ENCODE measurements at places on chromosomes 13 and 19.

- DNase-seq, result peak; percentile 48
Observed at GRCh38 chr13:44470638-44471562, 97.3 kb downstream of the SERP2 start.

DNA sequence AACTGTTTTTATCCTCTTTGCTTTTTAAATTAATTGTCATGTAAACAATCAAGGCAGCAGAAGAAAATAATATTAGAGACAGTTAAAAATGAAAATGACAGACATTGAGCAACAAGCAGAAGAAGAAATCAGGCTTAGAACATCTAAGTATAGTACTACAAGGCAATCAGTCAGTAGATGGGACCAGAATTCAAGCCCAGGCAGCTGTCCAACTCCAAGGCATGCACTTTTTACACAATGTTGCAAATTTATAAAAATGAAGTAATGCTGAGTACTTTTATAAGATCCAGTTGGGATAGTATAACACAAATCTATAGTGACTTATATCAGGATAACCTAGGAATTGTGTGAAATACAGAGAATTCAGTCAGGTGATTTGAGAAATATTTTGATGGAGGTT lies 2815.8 kb downstream of the PCDH9 start:
- no peak for DNase-seq

DNA sequence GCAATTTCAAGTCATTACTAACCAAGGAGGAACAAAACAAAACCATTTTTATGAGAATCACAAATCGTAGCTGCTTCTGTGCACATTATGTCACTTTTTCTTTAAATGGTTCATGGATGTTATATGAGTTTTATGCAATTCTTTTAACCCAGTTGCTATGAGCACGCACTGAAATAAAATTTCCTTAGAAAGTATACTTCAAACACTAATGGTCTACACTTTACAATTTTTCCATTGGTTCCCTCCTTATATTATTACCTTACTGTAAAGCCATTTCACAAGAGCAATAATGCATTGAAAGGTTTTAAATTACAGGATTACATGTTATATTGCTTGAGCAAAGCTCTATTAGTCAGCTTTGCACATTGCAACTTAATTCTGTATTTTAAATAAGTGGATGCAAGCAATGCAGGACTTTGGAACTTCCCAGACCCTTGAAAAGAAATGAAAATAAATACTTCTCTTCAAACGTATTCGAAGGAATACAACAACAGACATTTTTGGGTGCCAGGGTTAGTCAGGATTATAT lies 318.7 kb downstream of the PCDH9 start:
- DNase-seq, result no peak

DNA sequence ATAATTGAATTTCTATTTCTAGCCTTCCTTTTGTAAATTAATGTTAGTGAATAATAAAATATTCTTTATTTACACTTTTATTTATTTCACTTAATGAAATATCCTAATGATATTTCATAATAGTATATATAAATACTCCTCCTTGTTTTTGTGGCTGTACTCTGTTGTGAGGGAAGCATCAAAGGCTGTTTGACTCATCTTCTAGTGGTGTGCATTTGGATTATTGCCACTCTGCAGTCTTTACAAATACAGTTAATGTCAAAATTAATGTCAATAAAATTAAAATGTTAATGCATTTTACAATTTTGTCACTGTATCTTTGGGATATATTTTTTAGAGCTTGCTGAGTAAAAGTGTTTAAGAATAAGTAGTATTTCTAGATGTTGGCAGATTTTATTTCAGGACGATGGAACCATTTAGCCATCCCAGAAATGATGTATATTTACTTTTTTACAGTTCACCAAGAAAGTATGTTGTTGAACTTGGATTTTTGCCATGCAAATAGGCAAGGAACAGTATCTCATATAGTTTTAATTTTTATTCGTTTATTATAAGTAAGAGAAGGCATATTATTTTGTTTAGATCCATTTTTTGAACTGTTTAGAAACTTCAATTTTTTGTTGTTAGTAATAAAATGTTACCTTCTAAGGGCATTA lies 281.2 kb upstream of the SLITRK6 start:
- DNase-seq, result no peak

- peak; percentile 52 for DNase-seq
Observed at GRCh38 chr19:49879243-49879963, 1.9 kb downstream of the TBC1D17 start.

- DNase-seq, result no peak
Observed at GRCh38 chr19:16017138-16017490, 59.2 kb upstream of the TPM4 start.

DNA sequence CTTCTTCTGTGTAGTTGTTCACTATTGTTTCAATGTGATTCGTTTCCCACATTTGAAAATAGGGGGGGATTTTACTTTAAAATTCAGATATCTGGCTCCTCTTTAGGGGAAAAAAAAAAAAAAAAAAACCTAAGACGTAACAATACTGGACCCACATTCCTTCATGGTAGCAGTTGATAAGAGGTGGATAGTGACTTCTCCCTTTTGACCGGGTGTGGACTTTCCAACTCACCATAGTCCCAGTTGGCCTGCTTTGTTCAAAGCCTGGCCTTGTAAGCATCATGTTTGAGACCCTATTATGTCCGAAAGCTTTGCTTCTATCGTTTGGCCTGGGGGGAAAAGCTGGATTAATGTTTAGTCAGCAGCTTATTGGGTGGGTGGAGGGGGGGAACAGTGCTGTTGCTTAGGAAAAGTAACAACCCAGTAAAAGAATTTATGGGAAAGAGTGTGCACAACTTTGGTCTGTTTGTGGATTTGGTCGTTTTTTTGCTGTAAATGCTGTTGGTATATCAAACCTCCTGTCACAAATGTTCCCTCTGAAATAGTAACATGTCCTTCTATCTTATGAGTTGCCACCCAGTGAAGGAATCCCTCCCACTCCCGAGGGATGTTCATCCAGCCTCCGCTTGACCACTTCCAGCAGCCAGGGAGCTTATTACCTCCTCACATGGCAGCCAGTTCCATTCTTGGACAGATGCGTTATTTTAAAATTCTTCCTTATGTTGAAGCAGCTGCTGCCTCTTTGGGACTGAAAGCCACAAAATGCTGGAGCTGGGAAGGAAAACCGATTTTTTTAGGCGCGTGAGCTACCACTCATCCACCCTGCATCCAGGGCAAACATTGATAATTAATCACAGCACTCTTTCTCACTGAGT lies 10.4 kb downstream of the SAMD4B start:
- DNase-seq, result no peak

GRCh38 chr13:109384491-109385241 lies 401.7 kb downstream of the IRS2 start:
- peak; percentile 22 for DNase-seq

DNA sequence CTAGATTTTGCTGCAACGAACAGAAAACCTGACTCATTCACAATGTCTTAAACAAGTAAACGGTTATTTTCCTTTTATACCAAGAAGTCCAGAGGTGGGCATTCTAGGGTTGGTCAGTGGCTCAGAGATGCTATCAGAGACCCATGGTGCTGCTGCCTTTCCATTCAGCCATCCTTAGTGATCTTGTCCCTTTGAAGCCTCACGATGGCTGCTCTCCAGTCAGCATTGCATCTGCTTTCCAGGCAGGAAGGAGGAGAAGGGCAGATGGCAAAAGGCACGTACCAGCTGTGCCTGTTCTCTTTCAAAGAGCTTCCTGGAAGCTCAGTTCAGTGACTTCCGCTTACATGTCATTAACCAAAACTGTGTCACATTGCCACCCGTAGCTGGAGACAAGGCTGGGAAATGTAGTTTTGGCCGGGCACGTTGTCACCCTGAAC lies 30.1 kb downstream of the WDFY2 start:
- DNase-seq, result no peak

DNA sequence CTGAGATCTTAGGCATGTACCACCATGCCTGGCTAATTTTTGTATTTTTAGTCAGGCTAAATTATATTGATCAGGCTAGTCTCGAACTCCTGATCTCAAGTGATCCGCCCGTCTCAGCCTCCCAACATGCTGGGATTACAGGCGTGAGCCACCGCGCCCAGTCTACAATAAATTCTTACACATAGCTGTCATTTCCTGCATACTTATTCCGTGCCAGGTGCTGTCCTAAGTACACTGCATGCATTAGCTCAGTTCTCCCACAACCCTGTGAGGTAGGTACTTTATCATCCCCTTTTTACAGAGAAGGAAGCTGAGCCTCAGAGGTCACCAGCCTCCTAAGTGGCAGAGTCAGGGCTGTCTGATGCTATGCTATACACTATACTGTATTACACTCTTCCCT lies 7.2 kb upstream of the RHPN2 start:
- DNase-seq, result no peak

- no peak for DNase-seq
Observed at GRCh38 chr13:39960191-39960590, 304.7 kb downstream of the COG6 start.

GRCh38 chr19:52941941-52942385 lies 18.7 kb upstream of the ZNF888 start:
- peak; percentile 61 for DNase-seq

DNA sequence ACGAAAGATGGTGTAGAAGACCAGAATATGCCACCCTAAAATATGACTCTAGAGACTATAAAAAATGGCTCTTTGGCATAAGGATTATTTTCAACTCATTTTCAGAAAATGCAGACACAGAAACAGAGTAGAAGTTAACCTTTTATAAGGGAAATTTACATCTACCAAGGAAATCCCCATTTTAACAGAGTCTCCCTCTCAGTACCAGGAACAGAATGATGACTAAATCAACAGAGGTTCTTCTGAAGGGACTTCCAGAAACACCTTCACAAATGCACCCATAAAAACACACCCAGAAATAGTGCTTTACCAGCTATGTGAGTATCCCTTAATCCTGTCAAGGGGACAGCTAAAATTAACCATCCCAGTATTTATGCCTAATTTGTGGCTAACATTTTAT lies 29.1 kb downstream of the PLPP2 start:
- DNase-seq, result no peak

DNA sequence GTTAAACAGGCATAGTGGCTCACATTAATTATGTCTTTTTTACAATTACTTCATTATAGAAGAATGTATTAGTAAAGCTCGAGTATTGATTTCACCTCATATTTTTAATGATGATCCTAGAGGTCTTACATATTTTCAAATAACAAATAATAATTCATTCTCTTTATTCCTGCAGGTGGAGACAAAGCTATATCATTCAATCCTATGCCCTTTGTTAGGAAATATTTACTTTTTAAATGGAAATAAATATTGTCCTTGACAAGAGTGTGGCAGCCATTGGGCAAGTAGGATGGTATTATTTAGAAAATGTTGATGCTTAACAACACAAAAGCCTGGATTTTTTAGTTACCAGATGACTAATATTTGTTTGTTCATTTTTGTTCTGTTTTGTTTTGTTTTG lies 127.6 kb downstream of the COG6 start:
- no peak for DNase-seq

DNA sequence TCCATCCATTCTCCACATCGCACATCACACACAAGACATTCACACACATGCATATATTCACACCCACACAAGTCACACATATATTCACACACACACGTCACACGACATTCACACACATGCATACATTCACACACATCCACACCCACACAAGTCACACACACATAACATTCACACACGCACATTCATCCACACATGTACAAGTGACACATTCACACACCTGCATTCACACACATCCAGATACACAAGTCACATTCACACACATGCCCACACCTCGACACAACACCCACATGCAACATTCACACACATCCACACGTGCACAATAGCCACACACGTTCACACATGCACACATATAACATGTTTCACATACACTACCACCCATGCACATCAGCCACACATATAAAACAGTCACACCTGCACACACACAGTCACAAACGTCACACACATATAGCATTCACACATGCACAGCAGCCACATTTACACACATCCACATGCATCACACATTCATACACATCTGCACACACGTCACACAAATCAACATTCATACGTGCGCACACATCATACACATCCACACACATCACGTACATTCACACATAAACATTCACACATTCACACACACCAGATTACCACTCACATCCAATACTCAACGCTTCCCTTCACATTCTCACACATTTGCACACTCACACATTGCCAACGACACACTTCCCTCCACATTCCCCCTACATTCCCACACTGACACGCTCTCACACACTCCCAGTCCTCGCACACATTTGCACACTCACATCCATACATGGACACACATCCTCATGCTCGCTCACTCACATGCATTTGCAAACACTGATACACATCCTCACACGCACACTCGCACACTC lies 41.0 kb downstream of the ANKRD10 start:
- no peak for DNase-seq

DNA sequence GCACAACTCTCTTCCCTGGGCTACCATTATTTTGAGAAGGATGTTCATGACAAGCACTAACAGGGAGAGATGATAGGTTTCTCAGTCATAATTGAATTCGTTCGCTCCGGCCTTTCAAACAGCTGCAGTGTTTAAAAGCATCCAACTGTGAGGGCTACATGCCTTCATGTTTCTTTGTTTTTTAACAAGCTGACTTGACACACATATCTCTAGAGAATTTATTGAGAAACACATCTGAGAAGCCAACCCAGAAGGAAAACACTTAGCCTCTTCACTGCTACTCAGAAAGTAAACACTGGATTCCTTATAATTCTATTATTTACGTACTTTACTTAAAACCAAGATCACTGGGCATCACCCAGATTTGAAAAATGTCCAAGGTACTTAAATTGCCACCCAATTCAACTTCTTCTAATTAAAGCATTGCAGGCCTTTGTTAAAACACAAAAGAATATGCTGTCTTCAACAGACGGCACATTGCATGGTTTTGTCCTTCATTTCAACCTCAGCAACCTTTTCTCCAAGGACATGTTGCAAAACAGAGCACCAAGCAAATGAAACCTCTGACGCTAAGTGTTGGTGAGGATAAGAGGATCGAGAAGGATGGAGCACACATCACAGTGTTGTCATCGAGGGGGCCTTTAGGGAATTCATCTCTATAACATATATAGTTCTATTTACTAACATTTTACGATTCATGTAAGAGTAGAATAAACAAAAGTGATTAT lies 75.8 kb downstream of the TBC1D4 start:
- no peak for DNase-seq

DNA sequence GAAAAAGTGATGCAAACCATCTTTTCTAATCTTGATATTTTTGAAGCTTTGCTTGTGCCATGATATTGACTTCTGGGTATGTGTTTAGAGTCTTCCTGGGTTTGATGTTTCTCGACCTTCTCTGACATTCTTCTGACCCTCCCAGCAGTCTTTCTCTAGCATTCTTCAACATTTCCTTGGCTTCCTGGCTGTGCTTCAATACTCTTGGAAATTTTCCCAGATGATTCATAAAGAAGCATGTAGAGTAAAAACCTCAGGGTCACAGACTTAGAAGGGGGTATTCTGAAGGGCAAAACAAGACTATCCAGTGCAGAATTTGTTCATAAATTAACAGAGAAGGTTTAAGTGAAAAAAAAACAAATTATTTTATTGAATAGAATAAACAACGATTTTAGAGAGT lies 946.3 kb upstream of the PCDH9 start:
- no peak for DNase-seq

DNA sequence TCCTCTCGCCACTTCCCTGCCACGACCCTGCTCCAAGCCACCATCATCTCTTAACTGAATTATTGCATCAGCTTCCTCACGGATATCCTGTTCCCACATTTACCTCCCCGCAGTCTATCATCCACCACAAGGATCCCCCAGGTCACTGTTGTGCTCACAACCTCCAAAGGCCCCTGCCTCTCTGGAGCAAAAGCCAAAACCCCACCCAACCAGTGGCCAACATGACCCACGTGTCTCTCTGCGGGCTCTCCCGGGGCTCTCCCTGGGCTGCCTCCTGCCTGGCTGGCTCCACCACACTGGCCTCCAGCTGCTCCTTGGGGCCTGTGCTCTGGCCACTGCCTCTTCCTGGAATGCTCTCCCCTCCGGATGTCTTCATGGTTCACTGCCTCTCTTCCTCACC lies 809.3 kb downstream of the UQCRFS1 start:
- DNase-seq, result no peak

Data from NB4 (cell line).